ENCODE measurements at places on chromosomes 11 and 22. TPM values are rescaled to one million over a fixed set of nuclear protein-coding genes. Genes with fewer than 3 reads are reported as not detected.

Gene MUC5AC
- not detected for total RNA-seq

Gene PGA5
- not detected for total RNA-seq

- DNase-seq: no peak
These were observed 32.8 kb downstream of the RSPH14 start for GRCh38 chr22:23109079-23109347.

DNA sequence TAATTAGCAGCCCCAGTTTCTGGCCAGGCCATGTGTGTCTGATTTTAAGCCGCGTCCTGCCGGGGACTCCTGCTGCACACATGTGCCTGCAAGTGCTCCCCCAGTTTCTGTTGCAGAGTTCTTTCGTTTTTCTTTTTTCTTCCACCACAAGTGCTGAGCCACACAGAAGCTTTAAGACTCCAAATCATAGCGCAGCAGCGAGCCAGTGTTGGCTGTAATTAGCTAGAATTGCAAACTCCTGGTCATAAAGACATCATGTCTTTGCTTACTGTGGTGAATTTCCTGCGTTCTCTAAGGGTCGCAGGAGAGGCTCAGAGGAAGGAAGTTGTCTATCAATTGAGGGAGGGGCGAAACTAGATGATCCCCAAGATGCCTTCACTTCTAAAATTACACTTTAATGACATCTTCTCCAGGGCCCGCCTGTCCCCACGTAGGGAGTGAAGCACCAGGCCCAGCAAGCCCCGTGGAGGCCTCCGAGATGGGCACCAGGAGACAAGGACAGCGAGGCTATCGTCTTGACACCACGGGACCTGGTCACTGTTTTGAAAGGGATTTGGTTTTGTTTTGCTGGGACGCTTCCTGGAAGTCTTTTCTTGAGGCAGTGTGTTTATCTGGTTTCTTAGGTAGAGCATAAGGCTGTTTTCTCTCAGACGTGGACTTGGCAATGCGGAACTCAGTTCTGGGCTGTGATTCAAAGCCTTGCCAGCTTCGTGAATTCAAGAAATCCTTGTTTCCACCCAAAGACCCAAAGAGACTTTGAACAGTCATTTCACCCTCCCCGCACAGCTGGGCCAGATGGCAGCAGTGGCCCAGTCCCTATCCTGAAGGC lies 71.8 kb downstream of the UBASH3B start:
- no peak for DNase-seq

DNA sequence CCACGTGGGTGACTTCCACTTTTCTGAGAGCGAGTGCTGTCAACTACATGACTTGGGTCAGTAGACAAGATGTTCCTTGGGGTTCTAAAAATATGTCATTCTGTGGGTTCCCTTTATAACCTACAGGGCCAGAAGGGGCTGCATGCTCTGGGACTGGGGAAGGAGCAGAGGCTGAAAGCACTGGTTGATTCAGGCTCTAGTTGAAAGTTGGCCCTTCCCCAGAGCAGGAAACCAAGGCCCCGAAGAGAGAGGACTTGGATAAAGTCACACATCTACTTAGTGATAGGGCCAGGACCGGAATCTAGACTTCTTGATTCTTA lies 9.9 kb downstream of the ADAMTS15 start:
- no peak for DNase-seq
